ENCODE measurements at places on chromosomes 16 and 17.

GRCh38 chr16:81241706-81242105, 3.2 kb downstream of the BCO1 start:
- no peak for DNase-seq

DNA sequence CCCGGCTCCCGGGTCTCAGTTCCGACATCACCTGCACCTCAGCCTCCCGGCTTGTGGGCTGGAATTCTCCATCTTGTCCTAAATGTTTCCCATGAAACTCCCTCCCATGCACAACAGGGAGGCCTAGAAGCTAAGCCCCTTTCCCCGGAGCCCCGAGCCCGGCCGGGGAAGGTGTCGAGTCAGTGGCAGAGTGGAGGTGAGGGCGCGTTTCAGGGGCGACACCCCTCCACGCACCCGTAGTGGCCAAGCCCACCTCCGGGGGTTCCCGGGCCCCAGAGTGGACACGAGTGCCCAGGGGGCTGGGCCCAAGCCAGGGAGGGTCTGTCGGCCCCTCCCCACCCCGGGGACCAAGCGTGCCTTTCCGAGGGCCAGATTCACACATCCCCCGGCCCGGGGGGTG, 25.0 kb upstream of the C1QTNF8 start:
- no peak for DNase-seq

DNA sequence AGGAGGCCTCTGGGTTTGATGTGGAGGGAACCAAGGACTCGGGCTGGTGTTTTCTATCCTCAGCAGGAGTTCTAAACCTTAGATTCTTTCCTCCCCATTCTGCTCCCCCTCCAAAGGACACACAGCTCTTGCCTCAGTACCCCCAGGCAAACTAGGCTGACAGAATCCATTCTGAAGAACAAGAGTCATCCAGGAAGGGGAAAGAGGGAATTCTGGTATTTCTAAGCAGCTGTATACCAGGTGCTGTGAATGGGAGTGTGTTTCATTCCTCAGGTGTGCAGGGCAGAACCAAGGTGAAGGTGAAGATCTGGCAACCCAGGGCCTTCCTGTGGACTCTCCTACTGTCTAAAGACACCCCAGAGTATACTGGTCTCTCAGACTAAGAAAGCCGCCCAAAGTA, 4.1 kb downstream of the INPP5K start:
- DNase-seq: no peak

GRCh38 chr17:33657181-33657580, 364.1 kb upstream of the ASIC2 start:
- no peak for DNase-seq

DNA sequence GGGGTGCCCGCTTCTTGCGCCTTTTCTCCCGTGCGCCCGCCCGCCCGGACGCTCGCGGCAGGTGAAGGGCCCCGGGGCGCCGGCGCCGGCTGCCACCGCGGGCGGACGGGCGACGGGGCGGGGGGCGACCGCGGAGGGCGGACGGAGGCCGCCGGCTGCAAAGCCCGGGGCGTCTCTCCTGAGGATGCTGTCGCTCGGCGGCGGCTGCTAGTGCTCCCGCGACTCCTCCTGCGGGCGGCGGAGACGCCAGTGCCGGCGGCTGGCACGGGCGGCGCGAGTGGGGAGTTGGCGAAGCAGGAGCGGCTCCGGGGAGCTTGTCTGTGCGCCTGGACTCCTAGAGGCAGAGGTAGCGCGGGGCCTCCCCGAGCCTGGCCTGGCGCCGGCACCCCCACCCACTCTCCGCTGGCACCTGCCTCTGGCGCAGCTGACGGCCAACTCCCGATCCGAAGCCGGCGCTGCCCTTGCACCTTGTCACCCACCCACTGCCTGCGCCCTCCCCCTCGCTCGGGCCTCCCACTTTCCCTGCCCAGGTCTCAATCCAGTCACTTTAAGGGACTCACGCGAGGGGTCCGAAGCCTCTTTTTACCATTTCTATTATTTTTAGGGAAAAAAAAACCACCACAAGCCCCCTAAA, at the start of gene FAM20A:
Gene FAM20A, minus strand, starts transcription at position 437 of the 634 bp plus-strand sequence. CDS start 701 bp downstream, outside the sequence.
- peak; percentile 32 for DNase-seq

- peak; percentile 50 for DNase-seq
These were observed 16.0 kb downstream of the SOX8 start for GRCh38 chr16:997440-998051.

GRCh38 chr16:381789-382717, at the start of gene PGAP6:
Gene PGAP6, minus strand, starts transcription at chr16:381978. Its CDS starts 157 bp downstream, at chr16:381821.
- DNase-seq: peak; percentile 78

- DNase-seq: no peak
These were observed 43.9 kb upstream of the ZNF469 start for GRCh38 chr16:88338896-88339295.

- no peak for DNase-seq
These were observed 14.0 kb upstream of the DDX52 start for GRCh38 chr17:37657202-37657601.

GRCh38 chr17:80184423-80184714, 14.5 kb downstream of the CARD14 start:
- no peak for DNase-seq

DNA sequence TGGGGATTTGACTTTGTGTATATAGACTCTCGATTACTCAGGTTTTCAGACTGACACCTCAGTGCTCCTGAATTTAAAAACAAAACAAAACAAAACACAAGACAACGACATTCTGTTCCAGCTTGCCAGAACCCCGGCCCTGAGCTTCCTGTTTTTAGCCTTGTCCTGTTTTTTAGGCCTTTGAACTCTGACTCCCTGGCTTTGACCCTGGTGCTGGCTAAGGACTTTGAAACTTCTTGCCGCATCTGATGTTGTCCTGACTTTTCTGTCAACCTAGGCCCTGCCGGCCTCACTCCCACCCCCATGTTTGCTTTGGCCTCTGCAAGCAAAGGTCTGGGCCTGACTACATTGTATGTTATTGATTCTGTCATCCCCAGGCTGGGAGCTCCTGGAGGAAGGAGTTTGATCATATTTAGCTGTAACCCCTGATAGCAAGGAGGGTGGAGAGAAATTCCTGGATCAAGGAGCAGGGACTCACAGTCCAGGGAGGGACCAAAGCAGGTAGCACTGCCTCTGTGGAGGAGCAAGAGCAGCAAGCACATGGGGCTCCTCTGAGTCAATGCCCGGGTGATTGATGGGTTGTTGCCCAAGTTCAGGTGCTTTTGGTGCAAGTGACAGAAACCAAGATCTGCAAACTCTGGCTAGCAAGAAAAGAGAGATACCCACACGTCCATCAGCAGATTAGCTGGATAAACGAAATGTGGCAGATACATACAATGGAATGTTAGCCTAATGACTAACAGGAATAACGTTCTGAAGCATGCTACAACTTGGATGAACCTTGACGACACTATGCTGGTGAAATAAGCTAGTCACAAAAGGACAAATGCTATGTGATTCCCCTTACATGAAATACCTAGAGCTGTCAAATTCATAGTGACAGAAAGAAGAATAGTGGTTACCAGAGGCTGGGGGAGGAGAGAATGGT, 7.7 kb downstream of the CCL16 start:
- DNase-seq: peak; percentile 19

DNA sequence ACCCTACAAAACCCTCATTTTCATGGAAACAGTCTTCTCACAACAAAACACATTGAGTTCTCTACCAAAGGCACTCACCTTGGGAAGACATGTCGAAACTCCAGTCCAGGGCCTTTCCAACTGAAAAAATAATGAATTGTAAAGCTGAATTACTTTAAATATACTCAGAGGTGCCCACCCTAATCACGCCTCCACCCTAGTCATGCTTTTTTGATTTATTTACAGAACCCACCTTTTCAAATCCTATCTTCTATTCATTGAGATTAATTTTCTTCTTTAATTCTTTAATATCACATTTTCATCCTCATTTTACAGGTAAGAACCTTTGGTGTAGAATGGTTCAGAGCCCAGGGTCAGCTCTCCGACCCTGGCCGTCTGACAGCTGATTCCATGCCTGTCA, at the start of gene CPHXL2:
Gene CPHXL2, minus strand, starts transcription at position 101 of the 400 bp plus-strand sequence. Its CDS starts 10 bp downstream, at position 91.
- DNase-seq: no peak

GRCh38 chr16:86970726-86971125, 346.5 kb downstream of the C16orf95 start:
- no peak for DNase-seq

DNA sequence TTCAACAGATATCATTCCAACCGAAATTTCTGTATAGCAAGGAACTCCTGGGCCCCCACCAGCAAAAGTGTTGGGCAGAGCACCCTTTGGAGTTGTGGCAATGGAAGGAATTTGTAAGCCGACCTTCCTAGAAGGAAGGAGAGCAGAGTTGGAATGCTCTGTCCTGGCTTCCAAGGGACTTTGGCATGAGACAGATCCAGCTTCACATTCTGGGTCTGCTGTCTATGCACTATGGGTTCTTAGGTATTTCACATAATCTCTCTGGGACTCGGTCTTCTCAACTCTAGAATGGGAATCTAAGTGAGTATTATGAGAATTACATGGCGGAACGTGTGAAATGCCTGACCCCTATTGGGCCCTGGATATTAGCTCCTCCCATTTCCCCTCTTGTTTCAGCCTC, 63.2 kb upstream of the MARCHF10 start:
- DNase-seq: no peak

GRCh38 chr16:78102122-78102660, 2.7 kb downstream of the WWOX start:
- DNase-seq: no peak

DNA sequence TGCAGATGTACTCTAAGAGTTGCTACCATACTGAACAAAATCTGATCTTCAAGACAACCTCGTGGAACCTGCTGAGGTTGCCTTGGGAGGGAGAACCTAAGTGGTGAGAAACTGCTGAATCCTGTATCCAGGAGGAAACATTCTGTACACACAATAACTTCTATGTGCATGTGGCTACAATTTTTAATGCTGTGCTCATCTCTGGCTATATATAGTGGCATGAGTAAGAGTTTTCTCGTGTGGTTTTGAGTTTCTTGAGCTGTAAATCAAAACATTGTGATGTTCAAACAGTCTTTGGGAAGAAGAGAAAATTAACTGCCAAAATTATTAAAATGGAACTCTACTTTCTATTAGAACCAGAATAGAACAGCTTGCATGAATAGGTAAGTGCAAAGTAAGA, 206.8 kb downstream of the CA10 start:
- DNase-seq: no peak

DNA sequence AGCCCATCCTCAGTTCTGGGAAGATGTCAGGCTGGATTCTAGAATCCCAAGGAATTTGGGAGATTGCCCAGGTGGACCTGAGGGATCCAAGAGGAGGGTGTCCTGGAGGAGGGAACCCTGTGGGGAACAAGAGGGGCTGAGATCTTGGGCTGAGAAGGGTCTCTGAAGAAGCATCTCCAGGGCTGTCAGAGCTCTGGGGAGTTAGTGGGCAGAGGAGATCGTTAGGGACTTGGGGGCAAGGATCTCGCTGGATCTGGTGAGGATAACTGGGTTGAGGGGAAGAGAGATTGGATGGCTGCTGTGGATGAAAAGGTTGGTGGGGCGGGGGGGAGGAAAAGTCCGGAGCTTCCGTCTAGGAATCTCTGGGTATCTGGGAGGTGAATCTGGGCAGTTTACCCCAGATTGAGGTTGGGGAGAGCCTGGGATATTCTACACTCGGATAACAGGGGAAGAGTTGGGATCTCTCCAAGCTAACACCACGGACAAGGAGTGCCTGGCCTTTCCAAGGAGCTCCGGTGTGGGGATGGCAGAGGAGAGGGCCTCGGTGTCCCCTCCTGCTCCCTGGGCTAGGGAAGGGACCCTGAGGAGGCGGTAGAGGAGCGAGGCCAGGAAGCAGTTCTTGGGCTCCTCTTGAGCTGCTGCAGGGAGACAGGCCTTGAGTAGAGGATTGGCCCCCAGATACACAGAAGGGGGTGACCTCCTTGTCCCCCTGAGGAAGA, 1.7 kb downstream of the FBXL19 start:
- no peak for DNase-seq

DNA sequence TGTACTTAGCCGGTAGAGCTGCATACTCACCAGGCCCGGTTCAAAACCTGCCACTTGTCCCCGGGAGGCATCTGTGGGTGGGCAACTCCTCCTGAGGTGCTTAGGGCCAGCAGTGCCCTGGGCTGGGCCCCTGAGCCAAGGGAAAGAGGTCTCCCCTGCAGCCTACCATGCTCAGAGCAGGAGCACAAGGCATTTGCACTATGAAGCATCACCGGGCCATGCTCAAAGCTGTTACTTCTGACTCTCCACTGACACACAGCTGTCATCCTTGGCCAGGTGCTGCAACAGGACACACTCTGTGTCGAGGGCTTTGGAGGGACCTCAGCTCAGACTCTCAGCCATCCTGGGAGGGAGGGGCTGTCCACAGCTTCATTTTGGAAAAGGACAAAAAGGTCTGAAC, 37.2 kb downstream of the SLC38A8 start:
- DNase-seq: no peak

DNA sequence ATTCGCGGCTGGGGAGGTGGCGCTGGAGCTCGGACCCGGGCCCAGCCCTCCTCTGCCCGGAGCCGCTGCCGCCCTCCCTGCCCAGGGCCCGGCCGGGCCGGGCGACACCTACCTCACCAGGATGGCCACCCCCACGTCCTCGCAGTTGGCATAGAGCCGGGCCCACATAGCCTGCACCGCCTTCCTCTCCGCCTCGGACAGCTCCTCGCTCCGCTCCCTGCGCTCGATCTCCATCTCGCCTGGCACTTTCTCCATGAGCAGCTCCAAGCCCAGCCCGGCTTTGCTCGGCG, 276 bp downstream of the CYGB start:
- peak; percentile 71 for DNase-seq

GRCh38 chr17:82101301-82101715, 3.3 kb upstream of the FASN start:
- no peak for DNase-seq

DNA sequence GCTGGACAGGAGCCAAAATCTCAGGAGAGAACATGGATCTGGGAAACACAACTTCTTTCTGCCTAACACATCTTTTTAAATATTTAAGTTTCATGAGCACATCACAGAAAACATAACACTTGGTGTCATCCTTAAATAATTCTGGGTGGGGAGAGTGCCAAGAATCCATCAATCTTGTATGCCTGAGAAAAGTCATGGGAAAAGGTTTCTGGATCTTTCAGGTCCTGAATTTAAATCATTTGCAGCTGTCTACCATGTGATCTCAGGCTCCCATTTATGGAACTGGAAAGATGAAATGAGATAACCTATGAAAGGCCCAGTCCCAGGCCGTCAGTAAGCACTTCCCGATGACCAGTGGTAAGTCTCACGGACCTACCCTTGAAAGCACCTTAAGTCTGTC, 15.1 kb downstream of the CDH11 start:
- no peak for DNase-seq

- DNase-seq: peak; percentile 93
These were observed 11.2 kb upstream of the CEP20 start for GRCh38 chr16:15899538-15900100.

DNA sequence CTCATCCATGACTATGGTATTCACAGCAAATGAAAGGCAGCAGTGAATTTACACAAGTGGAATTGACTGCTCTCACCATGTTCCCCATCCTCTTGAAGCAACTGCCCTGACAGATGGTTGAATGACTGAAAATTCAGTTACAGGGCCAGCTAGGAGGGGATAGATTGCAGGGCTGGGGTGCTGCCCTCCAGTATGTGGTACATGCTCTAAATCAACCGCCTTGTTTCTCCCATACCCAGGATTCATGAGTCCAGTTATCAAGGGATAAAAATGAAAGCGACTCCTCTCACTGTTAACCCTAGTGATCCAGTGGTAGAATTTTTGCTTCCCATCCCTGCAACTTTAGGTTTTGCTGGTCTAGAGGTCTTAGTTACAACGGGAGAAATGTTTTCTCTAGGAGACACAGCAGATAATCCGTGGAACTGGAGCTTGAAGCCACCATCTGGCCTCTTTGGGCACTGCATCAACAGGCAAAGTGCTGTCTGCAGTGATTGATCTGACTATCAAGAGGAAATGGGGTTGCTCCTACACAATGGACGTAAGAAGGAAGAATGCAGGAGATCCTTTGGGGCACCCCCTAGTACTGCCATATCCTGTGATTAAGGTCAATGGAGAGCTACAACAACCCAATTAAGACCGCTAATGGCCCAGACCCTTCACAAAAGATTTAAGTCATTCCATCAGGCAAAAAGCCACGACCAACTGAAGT, 32.0 kb downstream of the SCPEP1 start:
- peak; percentile 51 for DNase-seq

Measured in astrocyte of the hippocampus (primary cell).